ENCODE measurements at places on chromosomes 13 and 19.

- DNase-seq: no peak
Measured at GRCh38 chr13:48151363-48152161, 56.7 kb upstream of the MED4 start.

- DNase-seq: no peak
Measured at GRCh38 chr13:30466841-30467252, 1.1 kb upstream of the HMGB1 start.

DNA sequence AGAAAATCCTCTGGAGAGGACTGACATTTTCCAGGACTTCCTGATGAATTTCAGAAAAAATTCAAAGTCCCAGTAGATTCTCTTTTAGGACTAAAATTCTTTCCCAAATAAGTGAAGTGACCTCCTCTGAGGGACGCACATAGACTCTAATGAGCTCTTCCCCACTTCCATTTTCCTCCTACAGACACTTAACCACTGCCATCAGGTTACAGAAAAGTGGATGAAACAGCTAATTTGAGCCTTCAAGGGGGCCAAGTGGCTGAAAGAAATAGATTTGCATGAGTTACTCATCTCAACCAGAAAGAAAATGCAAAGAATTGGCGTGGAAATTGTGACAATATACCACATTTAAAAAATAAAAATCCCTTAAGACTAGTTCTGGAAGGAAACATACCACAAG is 185.3 kb upstream of the EDNRB start:
- no peak for DNase-seq

DNA sequence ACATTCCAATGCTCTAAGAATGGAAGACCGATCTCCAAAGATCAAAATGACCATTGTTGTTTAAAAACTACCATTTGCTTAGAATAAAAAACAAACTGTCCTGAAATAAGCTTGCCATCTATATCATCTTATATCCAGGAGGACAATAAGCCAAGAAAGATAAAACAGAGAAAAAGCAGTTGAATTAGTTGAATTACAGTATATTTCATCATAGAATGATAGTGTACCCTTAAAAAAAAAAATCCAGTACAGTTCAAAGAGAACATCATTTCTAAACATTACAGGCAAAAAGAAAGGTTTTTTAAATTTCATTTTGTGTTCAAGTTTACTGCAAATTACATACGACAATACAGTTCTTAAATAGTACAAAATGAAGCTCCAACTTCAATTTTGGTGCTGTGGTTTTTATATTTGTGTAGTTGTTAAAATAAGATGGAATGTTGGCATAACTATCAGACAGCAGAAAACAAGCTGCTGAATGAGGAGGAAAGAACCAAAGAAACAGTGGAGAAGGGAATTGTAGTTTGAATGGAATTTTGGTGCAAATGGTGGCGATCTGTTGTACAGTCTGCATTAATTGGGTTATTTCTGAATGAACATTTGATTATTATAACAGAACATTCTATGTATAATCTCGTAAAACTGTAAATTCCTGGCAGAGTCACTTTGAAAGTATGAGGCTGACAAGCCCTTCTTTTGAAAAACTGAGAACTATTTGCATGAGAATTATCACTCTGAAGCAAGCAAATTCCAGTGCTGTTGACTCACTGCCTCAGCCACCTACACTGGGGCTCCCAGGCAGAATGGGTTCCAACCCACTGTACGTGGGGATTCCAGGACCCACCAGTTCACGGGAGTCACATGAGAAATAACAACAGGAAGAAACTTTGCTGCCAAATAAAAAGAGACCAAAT is 37.7 kb downstream of the LHFPL6 start:
- DNase-seq: no peak

DNA sequence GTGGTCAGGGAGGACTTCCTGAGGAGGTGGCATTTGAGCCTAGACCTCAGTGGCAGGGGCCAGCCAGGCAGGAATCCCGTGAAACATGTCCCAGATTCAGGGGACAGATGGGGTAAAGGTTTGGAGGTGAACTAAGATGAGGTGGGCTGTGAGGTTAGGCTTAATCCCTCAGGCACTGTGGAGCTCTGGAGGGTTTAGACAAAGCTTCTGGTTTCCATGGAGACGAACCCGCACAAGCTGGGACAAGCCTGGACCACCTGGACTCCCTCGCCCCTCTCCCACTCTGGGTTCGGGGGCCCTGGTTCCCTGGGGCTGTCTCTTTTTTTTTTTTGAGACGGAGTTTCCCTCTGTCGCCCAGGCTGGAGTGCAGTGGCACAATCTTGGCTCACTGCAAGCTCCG is 15.7 kb downstream of the TJP3 start:
- no peak for DNase-seq

Measured in hypothalamus (tissue), 51 donors.